ENCODE measurements at places on chromosomes 16 and 17.

DNA sequence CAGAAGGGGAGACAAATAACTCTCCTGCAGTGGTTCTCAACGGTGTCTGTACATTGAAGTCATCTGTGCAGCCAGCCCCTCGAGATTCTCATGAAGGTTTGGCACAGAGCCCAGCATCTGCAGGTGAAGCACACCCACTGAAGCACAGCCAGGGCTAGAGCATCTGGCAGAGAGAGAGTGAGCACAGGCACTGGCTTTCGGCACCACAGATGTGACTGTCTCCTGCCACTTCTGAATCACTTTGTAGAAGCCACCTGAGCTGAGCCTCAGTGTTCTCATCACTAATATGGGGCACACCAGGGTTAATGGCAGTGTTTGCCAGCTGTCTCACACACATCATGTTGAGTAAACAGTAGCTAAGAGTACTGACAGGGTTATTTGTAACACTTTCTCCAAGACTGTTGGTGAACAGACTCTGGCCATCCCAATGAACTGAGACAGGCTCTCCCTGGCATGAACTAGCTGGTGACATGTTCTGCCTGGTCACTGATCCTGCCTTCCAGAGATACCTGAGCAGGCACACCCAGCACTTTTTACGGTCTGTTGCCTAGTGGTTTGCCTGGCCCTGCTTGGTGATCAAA, 10.9 kb downstream of the HSPB9 start:
- DNase-seq, result no peak

- DNase-seq, result no peak
Measured at GRCh38 chr16:62137996-62138395, 101.8 kb upstream of the CDH8 start.

GRCh38 chr17:17206124-17206912, at the start of gene PLD6:
Gene PLD6, minus strand, starts transcription at chr17:17206333. Its CDS starts 47 bp downstream, at chr17:17206286.
- DNase-seq, result peak; percentile 91

GRCh38 chr17:65137021-65137939, at the start of gene RGS9:
Gene RGS9, plus strand, starts transcription at chr17:65137370. Its CDS starts 171 bp downstream, at chr17:65137541.
- DNase-seq, result peak; percentile 79

Measured in activated gamma-delta T cell treated with anti-CD3 and anti-CD28 coated beads, Interleukin-2, amount 50 U/mL, for 16 hours (primary cell).